ENCODE measurements at places on chromosomes 7 and 10.

DNA sequence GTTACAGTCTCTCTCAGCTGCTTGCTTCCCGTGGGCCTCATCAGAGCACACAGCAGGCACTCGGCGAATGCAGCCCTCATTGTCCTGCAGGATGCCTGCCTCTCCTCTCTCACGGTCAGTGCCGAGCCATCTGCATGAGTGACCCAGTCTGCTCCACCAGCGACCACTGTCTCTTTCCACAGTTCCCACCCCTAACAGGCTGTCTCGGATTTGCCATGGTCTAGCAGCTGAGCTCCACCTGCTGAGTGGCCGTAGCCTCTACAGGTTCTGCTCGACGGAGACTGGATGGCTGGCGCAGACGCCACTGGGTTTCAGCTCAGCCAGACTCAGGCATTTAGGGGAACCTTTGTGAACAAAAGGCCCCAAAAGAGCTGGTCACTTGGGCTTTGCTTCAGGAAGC lies 209.4 kb upstream of the FOXK1 start:
- H3K27me3 ChIP-seq = no peaks in the 10 kb centered on the region
- H3K36me3 ChIP-seq = no peaks in the 10 kb centered on the region
- H3K27ac ChIP-seq = no peak overlapping the region
- no peak overlapping the region for H3K4me3 ChIP-seq
- no peaks in the 10 kb centered on the region for H3K4me1 ChIP-seq
- DNase-seq = no peak

- H3K4me1 ChIP-seq = peaks cover 2% of the 10 kb centered on the region
- no peaks in the 10 kb centered on the region for H3K27me3 ChIP-seq
- H3K36me3 ChIP-seq = no peaks in the 10 kb centered on the region
- no peak overlapping the region for H3K4me3 ChIP-seq
- H3K27ac ChIP-seq = no peak overlapping the region
Measured at GRCh38 chr7:126699707-126700106, 553.0 kb downstream of the GRM8 start.

DNA sequence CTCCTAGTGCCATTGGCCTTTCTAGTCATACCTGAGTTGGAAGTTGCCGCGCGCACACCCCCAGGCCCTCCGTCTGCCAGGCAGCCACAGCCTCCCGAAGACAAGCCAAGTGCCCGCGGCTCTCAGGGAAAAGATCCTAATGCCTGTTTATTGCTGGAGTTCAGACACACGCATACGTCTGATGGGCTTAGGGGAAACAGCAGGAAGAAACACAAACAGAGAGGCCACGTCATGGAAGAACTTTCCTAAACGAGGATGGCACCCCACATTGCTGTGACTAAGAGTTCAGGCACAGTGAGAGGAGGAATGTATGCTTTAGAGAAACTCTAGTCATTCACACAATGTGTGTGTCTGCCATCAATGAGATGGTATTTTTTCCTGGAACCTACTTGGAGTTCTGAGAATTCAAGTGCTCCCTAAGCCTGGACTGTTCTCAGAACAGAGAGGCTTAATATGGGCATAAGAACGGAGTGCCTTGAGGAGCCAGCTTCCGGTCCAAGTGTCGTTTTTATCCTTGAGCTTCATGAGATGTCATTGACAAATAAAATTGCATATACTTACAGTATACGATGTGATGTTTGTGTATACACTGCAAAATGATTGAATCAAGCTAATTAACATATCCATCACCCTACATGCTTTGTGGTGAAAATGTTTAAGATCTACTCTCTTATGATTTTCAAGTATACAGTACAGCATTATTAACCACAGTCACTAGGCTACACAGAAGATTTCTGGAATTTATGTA lies 11.6 kb upstream of the RBP3 start:
- H3K27ac ChIP-seq = no peak overlapping the region
- no peak overlapping the region for H3K4me3 ChIP-seq
- H3K27me3 ChIP-seq = no peaks in the 10 kb centered on the region
- no peaks in the 10 kb centered on the region for H3K36me3 ChIP-seq

DNA sequence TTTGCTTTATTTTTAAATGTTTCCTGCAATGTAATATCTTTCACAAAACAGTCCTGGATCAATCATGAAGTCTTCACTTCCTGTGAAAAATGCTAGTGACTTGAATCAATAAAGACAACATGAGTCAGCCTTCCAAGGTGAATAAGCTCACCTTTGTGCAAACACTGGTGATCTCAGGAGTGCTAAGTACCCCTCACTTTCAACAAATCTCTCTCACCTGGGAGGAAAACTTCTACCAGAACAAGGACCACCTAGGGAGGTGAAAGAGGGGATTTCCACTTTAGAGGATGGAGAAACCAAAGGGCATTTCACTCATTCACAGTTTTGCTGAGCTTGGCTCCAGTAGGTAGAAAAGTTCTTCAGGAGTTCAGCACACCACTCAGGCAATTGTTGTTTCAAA lies 64.8 kb downstream of the CALD1 start:
- no peak overlapping the region for H3K4me3 ChIP-seq
- peak overlapping the region; percentile 46 for H3K27ac ChIP-seq

DNA sequence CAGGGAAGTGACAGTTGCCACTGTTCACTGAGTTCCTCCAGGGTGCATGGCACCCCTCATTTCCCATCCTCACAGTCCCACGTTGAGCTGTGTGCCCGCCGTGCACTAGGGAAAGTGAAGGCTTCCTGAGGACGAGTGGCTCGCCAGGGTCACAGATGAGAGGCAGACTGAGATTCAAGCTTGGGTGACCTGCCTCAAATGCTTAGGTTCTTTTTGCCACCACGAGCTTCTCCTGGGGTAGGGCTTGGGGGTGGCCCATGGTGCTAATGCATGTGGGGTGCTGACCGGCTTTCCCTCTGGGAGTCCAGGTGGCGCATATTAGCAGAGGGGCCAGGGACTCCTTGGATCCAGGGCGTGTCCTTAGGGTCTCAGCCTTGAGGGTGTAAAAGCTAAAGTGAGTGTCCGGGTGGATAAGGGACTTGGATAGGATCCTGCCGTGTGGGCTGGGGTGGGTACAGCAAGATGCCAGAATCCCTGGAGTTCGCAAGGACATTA lies 1.9 kb downstream of the CALHM2 start:
- no peak overlapping the region for H3K4me3 ChIP-seq
- peaks cover 22% of the 10 kb centered on the region for H3K36me3 ChIP-seq
- H3K27me3 ChIP-seq = no peaks in the 10 kb centered on the region
- DNase-seq = no peak
- H3K4me1 ChIP-seq = peaks cover 10% of the 10 kb centered on the region

Data from trophoblast cell (in vitro differentiated cells and primary cell).